ENCODE measurements at places on chromosomes 6 and 20. TPM values are rescaled to one million over a fixed set of nuclear protein-coding genes. Genes with fewer than 3 reads are reported as not detected.

The KPNA5 gene
- total RNA-seq: 23.7 TPM

The CGA gene
- not detected for total RNA-seq

The DNAH8 gene
- 0.71 TPM for total RNA-seq

The SLC22A1 gene
- total RNA-seq: 1.8 TPM

The ZC3H12D gene
- total RNA-seq: 1.8 TPM

- no peak for DNase-seq
Measured at GRCh38 chr6:94260765-94261164, 841.4 kb upstream of the EPHA7 start.

- DNase-seq: peak; percentile 85
Measured at GRCh38 chr20:50189681-50190250, 864 bp upstream of the CEBPB start.

- DNase-seq: no peak
Measured at GRCh38 chr6:5082487-5083306, 2.4 kb upstream of the PPP1R3G start.

DNA sequence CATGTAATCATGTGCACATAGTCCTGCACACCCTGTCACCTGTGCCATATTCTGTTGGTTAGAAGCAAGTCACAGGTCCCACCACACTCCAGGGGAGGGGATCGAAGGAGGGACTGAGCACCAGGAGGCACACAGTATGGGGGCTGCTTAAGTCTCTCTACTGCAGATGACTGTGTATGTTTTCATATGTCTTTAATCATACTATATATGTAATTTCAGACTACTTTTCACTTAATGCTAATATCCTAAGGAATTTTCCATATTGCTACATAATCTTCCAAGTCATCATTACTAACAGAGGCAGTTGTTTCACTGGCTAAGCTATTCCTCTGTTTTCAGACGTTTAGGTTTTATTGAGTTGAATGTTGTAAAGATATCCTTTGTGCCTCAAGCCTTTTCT, 10.8 kb downstream of the EFCAB8 start:
- no peak for DNase-seq

DNA sequence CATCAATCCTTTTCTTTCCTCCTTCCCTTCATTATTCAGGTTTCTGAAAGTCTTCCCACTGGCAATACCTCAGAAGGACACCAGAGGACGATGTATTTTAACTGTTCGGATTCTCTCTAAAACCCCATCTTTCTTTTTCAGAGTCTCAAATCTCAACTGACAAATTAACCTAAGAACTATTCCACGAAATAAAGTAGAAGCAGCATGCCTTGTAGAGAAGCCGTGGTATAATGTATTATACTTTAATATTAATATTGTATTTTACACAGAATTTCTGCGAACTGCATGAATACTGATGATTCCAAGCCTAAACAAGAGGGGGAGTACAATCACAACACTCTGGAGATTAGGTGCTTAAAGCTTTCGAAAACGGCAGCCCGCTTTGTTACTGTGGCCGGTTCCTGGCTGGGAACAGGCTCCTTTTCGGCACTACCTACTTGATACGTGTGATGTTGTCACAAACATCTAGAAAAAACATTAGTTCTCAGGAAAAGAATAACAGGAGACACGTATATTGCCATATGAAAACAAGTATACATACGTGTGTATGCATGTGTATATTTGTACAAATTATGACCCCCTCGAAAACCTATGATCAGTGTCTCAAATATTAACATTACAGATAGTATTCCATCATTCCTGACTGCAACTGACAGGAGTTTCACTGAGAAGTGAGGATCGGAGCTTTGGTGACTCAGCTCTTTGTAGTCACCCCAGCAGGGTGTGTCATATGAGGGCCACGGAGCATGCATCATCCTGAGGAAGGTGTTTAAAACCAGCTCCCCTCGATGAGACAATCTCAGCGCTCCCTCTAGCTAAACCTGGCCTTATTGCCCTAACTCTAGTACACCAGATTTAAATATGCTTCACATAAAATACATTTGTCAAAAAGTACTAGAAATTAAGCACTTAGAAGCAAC, 319.7 kb upstream of the TCF21 start:
- no peak for DNase-seq
